ENCODE measurements at places on chromosomes 2 and 18.

DNA sequence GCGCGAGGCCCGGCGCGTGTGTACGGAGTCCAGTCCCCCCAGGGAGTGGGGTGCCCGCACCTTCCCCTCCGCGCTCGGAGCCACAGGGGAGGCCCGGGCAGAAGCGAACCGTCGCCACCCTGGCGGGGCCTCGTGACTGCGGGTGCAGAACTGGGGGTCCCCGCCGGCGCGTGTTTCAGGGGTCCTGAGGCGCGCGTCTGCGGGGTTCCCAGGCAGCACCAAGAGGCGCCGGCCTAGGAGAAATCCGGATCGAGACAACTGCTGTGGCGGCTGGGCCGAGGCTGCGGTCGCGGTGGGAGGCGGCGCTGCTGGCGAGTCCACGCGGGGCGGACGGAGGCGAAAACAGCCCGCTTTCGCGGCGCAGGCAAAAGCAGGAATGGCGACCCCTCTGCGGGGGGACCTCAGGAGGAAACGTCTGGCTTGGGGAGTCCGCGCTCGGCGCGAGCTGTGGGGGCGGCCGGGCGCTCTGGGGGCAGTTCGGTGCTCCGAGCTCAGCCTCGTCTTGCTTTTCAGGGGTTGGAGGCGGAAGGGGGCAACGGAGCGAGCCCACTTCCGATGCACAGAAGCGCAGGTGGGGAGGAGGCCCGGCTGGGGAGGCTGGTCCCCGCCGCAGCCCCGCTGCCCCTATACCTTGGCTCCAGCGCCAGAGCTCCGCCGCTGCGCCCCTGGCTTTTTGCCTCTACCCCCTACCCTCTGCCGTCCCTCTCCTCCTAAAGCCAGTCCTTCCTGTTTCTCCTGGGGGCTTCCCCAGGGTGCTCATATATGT lies 81.5 kb upstream of the LDLRAD4 start:
- peak; percentile 12 for DNase-seq

DNA sequence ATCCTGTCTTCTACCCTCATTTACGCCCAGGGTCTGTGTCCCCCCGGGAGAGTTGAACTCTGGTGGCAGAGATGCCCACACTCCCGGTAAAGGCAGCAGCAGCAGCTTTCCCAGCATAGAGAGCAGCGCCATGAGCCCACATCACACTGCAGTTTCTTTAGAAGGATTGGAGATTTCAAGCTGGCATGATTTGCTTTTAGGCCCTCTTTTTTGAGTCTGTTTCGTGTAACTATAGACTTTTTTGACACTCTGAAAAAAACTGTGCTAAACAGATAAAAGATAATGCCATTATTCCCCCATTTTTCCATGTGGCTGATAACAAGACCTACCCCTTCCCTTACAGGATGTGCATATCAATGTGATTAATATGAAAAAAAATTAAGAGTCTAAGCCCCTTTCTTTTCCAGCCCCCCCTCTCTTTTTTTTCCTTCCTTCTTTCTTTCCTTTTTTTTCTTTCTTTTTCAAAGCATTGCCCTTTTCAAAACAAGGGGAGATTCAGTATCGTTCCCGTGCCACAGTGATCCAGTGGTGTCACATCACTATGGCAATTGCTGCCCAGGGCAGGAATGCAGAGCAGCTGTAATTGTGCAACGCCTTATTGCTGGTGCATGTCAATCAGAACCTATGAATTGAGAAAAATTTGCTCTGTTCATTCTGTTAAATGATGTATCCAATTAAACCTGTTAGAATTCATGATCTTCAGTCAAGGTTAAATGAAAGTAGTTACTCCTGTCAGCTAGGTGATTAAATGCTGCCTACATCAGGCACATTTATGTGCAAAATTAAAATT lies 104.5 kb downstream of the CDCA7 start:
- no peak for DNase-seq

DNA sequence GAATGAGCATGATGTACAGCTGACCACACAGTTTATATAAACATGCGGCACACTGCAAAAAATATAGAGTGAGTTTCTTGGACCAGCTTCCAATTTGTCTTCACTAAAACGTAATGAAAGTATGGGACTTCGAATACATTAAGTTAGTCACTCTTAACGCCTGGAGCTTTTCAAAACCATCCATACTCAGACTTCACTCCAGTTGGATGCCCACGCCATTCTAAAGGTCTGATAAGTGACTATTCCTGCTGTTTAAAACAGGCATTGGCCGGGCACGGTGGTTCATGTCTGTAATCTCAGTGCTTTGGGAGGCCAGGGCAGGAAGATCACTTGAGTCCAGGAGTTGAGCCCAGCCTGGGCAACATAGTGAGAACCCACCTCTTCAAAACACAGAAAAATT lies 84.6 kb downstream of the MYL12B start:
- no peak for DNase-seq

GRCh38 chr2:166240387-166241313 lies 112.8 kb upstream of the SCN1A start:
- no peak for DNase-seq

- no peak for DNase-seq
Measured at GRCh38 chr18:74068296-74068695, 79.3 kb downstream of the FBXO15 start.

- no peak for DNase-seq
Measured at GRCh38 chr2:40094451-40094850, 315.4 kb upstream of the THUMPD2 start.

DNA sequence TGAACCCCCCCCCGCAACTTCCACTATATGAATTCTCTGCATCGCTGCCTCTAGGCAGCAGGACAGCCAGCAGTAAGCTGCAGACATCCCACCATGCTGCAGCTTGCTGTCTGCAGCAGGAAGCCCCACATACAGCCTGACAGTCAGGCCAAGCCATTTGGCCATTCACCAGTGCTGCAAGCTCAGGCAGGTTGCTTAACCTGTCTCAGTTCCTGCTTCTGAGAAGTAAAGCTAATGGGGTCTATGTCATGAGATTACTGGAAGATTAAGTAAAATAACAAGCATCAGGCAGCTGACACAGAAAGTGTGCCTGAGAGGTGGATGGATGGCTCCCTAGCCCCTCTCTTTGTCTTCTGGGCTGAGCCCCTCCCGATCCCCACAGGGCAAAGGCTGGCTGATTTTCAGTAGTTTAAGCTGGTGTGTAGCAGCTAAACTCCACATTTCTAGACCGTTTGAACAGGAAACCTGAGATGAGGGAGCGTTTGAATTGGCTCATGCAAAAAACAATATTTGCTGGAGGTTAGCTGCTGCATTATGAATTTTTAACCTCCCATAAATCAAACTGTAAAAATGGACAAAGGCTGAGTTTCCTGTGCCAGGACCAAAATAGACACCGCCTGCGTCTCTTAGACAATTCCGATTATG lies 193.8 kb upstream of the ARL4C start:
- DNase-seq, result no peak

DNA sequence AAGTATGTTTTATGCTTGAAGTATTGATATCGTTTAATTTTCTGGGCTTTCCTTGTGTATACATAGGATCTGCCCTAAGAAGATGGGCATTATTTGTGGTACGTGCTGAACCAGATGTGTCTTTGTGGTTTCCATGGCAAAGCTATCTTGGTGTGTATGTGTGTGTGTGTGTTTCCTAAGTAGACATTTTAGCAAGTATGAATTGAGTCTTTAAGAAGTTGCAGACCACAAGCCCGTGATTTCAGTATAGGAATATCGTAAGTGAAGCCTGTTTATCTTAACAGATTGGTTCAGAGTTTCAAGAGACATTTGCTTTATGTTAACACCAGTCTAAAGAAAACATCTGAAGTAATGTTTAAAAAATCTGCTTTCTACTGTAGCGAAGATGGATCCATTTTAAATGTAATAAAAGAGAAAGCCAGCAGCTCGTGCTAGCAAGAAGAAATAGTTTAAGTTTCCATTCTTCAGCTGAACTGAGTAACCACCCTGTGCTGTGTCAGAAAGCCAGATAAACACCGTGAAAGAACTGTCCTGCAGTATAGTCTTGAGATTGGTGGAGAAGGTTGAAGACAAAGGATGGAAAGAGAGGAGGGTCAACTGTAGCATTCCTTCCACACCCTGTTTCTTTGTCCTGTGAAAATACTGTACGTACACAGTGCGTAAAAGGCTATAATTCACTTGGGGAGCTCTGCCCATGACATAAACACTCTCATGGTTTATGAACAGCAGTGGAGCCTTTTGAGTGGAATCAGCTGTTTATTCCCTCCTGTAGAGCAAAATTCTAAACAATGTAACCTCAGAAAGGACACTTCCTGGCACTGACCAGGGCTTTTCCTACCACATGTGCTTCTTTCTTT lies 91.9 kb upstream of the FOSL2 start:
- no peak for DNase-seq

DNA sequence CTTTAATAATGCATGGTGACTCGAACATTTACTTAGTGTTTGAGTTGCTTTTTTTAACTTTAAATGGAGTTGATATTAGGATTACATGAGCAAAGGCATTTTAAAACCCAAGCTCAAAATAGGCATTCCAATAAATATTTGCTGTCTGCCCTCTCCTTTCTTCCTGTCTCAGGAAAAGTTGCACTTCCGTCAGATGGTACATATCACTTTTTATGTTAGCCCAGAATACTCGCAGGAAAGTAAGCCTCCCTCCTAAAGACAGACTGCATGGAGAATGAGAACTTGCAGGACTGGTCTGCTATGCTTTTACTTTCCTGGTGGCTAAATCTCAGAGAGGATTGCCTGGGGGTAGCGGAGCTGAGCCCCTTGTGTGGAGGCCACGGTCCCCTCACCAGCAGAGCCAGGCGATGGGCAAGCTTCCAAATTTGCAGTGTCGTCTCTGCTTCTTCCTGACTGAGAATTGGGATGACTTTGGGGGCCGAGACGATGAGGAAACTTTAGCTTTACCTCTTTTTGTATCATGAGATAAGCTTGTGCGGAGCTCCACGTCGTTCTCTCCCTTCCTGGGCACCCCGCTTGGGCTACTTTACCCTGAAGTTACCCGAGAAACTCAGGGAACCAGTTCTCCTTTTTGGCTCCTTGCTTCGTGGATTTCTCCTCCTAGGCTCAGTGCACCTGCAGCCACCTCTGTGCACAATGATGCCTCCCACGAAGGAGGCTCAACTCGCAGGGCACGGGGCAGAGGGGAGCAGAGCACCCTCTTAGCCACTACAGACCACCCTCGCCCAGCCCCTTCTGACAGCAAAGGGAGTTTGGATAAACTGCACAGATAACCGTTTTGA lies 223.3 kb downstream of the SH3RF3 start:
- DNase-seq, result no peak

- DNase-seq, result no peak
Measured at GRCh38 chr2:39725401-39725800, 53.7 kb downstream of the THUMPD2 start.

DNA sequence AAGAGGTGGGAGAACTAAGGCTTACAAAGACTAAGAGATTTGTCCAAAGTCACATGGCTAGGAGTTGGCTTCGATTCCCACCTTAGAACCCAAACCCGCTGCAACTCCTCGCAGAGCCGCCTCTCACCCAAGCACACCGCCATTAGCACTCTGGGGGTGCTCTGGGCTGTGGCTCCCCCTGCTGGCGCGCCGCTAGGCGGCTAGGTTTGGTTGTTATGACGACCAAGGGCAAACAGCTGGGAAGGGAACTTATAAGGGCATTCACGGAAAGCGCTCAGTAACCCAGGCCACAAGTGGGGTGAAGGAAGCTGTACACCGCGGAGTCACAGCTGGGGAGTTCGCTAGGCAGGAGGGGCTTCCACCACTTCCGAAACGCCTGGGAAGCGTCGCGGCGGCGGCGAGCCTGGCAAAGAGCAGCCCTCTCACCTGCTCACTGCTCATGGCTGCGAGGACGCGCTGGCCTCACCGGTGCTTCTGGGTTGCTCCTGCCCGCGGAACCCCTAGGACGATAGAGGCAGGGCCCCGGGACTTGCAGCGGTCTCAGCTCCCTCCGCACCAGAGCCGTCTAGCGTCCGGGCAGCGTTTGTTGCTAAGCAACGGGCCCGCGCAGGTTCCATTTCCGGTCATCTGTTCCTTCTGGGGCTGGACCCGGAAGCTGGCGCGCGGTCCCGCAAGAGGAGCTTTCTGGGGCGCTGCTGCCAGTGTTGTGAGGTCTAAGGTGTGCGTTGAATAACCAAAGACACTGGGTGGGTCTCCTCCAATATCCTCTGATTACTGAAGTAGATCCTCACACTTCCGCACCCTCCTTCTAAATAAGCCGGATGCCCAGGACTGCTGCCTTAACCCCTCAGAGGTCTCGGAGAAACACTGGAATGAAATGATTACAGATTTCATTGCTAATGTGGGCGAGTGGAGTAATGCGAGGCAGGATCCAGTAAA lies at the start of gene DNAH7:
Gene DNAH7, minus strand, starts transcription at position 567 of the 939 bp plus-strand sequence. Its CDS starts 126 bp downstream, at position 441.
- DNase-seq, result peak; percentile 85

GRCh38 chr2:196590286-196590685 lies 49.2 kb upstream of the CCDC150 start:
- no peak for DNase-seq

GRCh38 chr18:50775207-50775606 lies 44.6 kb downstream of the MRO start:
- no peak for DNase-seq

- DNase-seq, result no peak
Measured at GRCh38 chr18:8779251-8779650, 73.9 kb downstream of the MTCL1 start.

DNA sequence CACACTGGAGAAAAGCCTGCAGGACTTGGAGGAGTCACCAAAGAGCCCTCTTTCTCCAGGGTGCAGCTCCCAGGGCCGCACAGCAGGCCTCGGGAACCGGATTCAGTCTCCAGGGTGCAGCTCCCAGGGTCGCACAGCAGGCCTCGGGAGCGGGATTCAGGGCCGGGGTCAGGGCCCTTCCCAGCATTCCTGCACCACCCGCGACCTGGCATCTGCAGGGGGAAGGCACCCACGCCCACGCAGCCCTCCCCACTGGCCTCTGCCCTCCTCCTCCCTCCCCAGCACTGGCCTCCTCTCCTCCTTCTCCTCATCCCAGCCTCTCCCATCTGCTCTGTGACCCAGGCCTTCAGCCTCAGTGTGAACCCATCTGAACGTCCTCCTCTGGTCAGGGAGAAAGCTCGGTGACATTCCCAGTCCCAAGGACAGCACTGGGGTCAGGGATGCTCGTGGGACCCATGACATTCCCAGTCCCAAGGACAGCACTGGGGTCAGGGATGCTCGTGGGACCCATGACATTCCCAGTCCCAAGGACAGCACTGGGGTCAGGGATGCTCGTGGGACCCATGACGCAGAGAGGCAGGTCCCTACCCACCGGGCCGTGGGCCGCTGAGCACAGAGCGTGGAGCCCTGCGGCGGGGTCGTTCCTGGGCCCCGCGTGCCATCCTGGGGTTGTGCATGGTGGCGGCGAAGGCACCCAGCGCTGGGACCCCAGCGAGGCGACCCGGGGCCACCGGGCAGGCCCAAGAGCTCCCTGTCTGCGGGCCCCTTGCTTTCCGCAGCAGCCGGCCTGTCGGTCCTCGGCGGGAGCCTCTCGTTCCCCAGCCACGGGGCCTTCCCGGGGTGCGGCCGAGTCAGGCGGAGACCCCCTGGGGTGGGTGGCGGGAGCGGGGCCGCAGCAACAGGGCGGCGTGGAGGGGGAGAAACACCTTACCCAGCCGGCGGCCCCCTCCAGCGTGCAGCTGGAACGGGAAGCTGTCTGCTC lies 550.2 kb upstream of the SALL3 start:
- no peak for DNase-seq

GRCh38 chr2:137893145-137893544 lies 71.1 kb upstream of the HNMT start:
- no peak for DNase-seq

- DNase-seq, result no peak
Measured at GRCh38 chr2:170845343-170845742, 28.7 kb downstream of the GAD1 start.

All from activated T-cell treated with anti-CD3 and anti-CD28 coated beads for 1 hour (primary cell).